ENCODE measurements at places on chromosomes 1 and 21.

GRCh38 chr1:14738235-14738634, 139.8 kb downstream of the KAZN start:
- no peak for DNase-seq

DNA sequence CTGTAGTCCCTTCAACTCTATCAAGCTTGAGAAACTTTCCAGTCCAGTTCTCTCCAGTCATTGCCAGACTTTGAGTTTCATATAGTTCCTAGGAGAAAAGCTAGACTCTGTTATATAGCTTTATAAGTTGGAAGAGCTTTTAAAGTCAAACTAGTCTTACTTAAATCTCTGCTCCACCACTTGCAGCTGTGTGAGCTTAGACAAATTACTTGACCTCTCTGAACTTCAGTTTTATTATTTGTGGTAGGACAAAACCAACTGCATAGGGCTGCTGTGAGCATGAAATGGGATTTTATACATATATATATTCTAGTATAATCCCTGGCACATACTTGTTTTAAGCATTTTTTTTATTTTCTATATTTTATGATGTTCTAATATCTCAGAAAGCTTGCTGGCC, 338.7 kb upstream of the NR5A2 start:
- DNase-seq, result no peak

DNA sequence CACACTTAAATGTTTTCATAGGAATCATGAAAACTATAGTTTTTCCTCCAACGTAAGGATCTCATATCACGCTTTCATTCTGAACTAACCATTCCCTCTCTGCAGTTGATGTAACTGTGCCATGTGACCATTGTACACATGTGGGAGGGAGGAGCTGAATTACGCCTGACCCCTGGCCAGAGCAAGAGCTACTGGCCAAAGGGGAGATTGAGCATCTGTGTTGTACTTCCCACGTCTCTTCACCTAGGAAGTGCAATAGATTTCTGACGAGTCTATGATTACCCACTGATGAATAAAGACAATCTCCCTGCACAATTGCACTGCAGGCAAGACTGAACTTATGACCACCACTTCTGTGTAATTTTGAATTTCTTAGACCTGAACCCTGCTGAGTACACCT, 24.0 kb downstream of the PTPRC start:
- no peak for DNase-seq

DNA sequence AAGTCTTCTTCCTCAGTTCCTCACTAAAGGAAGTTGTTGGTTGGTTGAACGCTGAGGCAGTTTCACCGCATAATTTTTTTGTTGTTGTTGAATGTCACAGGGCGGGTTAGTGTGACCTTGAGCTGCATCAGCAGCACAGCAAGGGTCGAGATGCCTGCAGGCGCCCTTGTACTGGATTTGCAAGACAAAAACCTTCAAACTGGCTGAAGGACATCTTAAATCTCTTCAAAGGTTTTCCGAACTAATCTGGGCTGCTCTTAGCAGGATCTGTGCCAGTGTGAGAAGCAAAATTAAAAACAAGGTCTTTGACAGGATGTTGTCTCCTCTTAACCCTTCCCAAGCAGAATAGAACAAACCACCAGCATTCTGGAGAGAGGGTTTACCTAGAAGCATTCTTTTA, 59.4 kb downstream of the NRIP1 start:
- no peak for DNase-seq

DNA sequence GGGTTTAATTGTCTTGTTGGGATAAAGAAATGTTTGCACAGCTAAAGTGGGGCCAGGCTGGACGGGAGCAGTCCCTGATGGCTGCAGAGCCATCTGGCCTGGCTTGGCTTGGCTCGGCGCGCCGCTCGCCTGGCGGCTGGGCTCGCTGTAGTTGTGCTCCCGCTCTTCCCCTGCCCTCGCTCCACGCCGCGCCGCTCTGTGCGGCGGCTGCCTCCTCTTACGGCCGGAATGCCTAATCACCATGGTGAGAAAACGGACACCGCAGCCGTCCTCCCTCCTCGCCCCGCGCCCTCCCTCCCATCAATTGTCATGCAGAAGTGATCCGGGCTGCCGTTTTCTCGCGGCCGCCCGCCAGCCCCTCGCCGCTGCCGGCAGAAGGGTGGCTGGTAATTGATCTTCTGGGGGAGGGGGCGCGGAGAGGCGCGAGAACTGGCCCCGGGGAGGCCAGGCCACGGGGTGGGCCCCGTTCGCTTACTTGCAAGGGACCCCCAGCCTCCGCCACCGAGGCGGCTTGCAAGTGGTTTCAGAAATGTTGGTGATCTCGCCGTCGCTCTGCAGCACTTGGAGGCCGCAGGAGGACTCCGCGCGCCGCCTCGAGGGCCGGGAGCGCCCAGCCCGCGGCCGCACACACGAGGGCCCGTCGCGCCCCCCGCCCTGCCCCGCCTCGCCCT, 12.4 kb downstream of the RNF220 start:
- DNase-seq, result no peak

DNA sequence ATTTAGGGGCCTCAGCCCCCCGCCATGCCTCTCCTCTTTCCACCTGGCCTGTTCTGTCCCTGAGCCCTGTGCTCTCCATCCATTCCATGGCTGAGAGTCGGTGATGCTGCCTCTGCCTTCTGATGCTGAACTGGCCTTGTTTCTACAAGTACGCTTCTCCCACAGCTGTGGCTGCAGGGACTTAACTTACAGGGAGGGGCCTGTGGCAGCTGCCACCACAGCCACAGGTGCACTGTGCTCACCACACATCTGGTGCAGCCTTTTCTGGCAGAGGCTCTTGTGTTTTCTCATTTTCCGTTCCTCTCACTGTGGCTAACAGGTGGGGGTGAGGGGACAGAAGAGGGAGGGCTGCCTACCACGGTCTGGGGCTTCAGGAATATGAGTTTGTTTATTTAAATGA, 4.2 kb downstream of the FMO1 start:
- no peak for DNase-seq

- no peak for DNase-seq
These were observed 52.7 kb downstream of the AGBL4 start for GRCh38 chr1:49971088-49971487.

DNA sequence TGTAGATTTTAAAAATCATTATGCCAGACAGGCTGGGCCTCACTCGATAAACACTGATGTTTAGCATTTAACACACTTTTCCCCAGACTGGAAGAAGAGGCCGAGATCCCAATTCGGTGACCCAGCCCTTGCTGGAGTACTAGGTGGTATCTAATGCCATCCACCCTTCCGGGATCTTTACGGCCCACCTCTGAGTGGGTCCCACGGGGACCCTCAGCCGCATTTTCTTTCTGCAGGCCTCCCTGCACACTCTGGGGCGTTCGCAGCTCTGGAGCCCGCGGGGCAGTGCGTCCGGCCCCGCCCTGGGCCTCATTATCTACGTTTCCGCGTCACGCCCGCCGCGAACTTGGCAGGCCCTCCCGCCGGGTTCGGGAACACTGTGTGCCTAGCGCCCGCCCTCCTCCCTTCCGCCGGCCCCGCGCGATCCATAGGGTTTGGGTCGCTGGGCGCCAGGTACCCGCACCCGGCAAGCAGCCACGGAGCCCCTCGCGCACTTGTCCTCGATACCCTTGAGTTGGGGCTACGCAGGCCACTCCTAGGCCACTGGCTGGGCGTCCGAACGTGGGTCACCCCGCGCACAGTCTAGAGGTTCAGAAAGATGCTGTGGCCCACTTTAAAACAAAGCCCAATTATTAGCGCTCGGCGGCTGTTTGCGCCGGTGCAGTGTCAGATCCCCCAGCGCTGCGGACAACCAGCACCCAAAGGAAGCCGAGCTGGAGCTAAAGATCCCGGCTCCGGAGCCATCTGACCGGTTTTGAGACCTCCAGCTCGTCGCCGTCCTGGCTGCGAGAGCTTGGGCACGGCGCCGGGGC, 950 bp upstream of the EVA1C start:
- no peak for DNase-seq

DNA sequence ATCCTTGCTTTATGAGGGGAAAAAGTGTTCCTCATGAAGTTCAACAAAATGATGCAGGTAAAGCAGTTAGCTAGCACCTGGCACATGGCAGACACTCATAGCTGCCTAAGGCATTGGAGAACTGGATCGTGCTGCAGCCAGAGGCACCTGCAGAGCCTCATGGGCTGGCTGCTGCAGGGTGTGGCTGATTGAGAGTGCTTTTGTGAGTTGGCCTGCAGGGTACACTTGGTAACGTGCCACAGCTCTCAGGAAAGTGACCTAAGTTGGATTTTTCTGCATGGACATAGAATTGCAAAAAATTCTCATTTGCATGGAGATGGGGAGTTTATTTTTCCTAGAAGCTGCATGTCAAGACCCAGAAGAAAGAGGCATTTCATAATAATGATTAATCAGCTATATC, 31.6 kb upstream of the IL20 start:
- no peak for DNase-seq

All from D721Med (cell line).